Cardiac muscle cell (in vitro differentiated cells and primary cell): ENCODE measurements at places on chromosomes 12 and 14. TPM values are rescaled to one million over a fixed set of nuclear protein-coding genes. Genes with fewer than 3 reads are reported as not detected.

- DNase-seq = peak; percentile 35
Observed at GRCh38 chr12:47078733-47079467, 521 bp upstream of the PCED1B start.

GRCh38 chr14:91961297-91962220 lies 14.1 kb upstream of the FBLN5 start:
- no peak for DNase-seq

DNA sequence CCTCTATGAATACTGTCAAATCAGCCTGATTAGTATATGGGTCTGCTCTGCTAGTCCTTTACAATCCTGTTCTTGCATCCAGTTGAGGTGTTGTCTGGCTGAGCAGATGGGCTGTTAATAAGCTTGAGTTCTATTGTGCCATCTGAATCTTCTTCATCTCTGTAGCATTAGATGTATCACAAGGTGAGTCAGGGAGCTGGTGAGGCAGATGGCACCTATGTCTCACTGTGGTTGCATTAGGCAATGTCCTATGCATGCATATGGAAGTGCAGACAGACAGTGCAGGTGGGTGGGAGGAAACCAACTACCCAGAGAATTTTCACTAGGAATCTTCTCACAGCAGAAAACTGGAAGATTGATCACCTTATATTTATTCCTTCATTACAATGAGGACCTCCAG lies 165.7 kb upstream of the STXBP6 start:
- DNase-seq = no peak

GRCh38 chr14:70034257-70034656 lies 154.5 kb downstream of the SLC8A3 start:
- no peak for DNase-seq

- no peak for DNase-seq
Observed at GRCh38 chr12:119117936-119118335, 60.8 kb upstream of the HSPB8 start.

DNA sequence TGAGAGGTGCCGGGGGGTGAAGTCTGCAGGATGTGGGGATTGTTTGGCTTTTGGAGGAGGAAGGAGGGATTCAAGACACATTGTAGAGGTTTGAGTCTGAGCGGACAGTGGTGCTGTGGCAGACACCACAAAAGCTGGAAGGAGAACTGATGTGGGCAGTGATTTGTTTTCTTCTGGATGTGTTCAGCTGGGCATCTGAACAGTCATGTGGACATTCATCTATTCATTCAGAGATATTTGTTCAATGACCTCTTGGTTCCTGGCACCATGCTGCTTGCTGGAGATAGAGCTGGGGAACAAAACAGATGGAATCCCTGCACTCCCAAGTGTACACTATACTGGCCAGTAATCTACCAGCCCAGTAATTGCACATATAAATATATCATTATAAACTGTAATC lies 64.0 kb downstream of the PTPN11 start:
- no peak for DNase-seq

Gene SYCP3
- polyA plus RNA-seq = 0.49 and 0.76 TPM in 2 replicates

GRCh38 chr12:5756338-5756842 lies 188.7 kb downstream of the ANO2 start:
- DNase-seq = no peak

Gene SIX6
- polyA plus RNA-seq = not detected in 2 replicates

Gene RALGAPA1
- 28.1 and 30.6 TPM in 2 replicates for polyA plus RNA-seq

GRCh38 chr14:29705801-29706200 lies 221.8 kb downstream of the PRKD1 start:
- no peak for DNase-seq

DNA sequence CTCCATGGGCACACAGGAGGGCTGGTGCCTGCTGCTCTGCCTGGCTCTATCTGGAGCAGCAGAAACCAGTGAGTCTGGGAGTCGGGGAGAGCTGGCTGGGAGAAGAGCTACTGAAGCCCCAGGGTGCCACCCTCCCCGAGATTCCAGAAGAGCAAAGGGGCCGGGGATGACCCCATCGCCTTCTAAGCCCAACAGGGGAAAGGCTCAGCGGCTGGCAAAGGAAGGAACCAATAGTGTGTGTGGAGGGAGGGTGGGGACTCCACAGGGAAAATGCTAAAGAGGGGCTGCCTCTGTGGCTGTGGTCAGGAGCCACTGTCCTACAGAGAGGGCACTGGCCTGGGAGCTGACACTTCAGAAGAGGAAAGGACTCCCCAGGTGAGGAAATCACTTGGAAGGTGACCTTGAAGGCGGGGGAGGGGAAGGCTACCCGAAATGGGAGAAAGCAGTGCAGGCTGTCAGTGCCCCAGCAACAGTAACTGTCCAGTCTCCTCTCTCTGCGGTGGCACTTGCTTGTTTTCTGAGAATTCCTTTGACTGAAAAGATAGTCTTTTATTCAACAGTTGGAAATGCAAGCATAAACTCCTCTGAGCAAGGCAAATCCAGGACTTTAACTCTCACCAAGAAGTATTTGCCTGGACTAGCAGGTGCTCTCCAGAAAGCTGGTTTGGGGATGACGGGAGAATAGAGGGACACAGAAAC lies 552 bp downstream of the TAPBPL start:
- DNase-seq = peak; percentile 15

DNA sequence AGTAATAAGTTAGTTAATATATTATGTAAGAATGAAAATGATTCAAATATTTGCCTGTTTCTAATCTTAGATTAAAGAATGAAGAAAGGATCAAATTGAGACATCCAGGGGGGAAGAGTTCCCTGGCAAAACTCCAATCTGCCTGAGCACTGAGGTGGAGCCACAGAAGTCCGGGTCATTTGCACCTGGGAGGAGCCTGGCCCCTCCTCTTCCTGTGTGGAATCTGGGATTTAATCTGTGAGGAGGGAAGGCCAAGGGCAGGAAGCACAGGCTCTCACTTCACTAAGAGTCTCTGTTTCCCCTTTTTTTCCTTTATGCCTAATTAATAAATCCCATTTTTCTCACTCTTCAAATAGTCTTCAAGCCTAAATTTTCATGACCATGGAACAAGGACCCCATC lies 599.5 kb downstream of the FLRT2 start:
- DNase-seq = no peak

Gene METTL1
- polyA plus RNA-seq = 20.0 and 21.6 TPM in 2 replicates

Gene EML1
- polyA plus RNA-seq = 16.7 and 16.9 TPM in 2 replicates

DNA sequence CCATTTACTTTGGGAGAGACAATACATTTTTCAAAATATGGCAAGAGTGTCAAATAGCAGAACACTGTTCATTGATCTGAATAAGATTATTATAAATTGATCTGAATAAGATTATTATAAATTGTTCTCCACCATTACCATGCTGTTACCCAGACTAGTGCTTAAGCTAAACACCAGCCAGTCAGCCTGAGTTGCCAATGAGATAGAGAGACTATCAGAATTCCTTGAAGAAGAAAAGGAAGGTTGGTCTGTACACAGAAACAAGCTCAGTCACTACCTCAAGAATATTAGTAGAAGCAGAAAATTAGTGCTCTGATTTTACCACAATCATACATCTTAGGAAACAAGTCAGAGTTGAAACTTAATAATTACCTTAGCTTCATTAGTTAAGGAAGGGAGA lies 469.8 kb downstream of the FOXG1 start:
- no peak for DNase-seq

DNA sequence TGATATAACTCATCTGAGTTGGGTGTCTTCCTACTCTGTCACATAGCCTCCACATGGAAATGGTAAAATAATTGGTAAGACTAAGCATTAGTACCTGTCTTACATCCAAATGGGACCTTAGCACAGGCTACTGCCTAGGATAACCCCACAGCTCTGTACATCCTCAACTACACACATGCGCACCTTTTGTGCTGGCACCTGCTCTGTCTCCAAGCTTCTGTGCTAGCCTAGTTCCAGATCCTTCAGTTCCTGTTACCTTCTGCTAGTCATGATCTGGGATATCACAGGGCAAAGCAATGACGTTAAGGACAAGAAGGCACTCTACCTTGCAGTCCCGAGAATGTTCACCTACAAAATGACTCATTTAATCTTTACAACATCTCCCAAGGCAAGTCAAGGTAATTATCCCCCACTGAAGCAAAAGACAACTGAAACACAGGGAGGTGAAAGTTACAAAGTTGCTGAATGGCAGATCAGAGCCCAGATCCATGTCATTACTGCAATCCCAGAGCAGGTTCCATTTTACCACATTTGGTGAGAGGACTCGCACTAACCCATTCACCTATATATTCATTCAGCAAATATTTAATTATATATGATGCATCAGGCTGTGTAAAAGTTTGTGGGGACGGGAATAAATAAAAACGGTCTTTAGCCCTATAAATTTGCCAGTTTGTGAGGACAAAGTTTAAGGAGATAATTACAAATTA lies 61.7 kb downstream of the PPM1H start:
- no peak for DNase-seq

DNA sequence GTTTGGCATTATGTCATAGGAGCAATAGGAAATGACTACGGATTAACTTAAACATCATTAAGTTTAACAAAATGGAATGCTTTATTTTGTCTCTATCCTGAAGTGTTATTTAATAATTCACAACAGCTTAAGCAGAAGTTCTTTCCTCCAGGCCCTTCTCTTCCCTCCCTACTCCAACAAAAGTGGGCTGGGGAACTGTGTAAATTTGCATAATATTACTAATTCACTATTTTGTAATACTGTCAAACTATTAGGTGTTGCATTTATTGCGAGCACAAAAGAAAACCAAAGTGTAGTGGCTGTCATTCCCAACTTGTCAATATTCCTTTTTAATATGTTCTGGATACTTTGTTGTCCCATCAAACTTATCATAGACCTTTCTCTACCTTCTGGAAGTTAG lies 69.8 kb downstream of the ATG14 start:
- DNase-seq = no peak

Gene SLC24A4
- polyA plus RNA-seq = 0.07 TPM in 1 of 2 replicates, not detected in the other

GRCh38 chr12:46473634-46474329 lies 101.2 kb upstream of the SLC38A2 start:
- DNase-seq = no peak
